Hindlimb muscle (tissue), 1 donor: ENCODE measurements at places on chromosomes 5 and 9. TPM values are rescaled to one million over a fixed set of nuclear protein-coding genes. Genes with fewer than 3 reads are reported as not detected.

Gene TAF9
- polyA plus RNA-seq = 31.2 TPM

Gene EQTN
- not detected for polyA plus RNA-seq

Gene PCDHGA8
- polyA plus RNA-seq = 0.80 TPM

Gene SH3TC2
- 1.8 TPM for polyA plus RNA-seq

Gene TCF7
- polyA plus RNA-seq = 2.3 TPM

Gene MYOZ3
- polyA plus RNA-seq = 12.5 TPM

Gene CCNI2
- polyA plus RNA-seq = 0.57 TPM

Gene UTP15
- polyA plus RNA-seq = 10.9 TPM

Gene CORO2A
- 0.37 TPM for polyA plus RNA-seq

Gene ADAMTS13
- polyA plus RNA-seq = 10.4 TPM

Gene RIMOC1
- 14.2 TPM for polyA plus RNA-seq

Gene IL13
- not detected for polyA plus RNA-seq

DNA sequence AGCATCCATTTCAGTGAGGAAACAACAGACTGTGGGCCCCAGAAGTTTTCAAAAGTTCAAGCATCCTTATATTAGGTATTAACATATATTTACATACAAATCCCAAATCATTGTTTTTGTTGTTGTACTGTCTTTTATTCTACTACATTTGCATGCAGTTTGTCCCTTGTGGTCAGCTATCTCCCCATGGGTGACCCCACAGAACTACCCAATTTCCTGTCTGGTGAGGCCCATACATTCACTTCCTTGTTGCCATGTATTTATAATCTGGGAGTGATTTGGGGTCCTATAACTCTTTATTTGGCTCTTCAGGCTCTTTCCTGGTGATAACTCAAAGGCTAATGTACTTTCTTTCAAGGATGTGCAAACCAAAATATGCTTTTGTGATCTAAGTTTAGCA, 3.3 kb upstream of the CD180 start:
- DNase-seq = no peak

- DNase-seq = no peak
Measured at GRCh38 chr5:178381921-178382695, 149.5 kb upstream of the PHYKPL start.

GRCh38 chr9:135247227-135247930, 159.9 kb downstream of the OLFM1 start:
- no peak for DNase-seq

DNA sequence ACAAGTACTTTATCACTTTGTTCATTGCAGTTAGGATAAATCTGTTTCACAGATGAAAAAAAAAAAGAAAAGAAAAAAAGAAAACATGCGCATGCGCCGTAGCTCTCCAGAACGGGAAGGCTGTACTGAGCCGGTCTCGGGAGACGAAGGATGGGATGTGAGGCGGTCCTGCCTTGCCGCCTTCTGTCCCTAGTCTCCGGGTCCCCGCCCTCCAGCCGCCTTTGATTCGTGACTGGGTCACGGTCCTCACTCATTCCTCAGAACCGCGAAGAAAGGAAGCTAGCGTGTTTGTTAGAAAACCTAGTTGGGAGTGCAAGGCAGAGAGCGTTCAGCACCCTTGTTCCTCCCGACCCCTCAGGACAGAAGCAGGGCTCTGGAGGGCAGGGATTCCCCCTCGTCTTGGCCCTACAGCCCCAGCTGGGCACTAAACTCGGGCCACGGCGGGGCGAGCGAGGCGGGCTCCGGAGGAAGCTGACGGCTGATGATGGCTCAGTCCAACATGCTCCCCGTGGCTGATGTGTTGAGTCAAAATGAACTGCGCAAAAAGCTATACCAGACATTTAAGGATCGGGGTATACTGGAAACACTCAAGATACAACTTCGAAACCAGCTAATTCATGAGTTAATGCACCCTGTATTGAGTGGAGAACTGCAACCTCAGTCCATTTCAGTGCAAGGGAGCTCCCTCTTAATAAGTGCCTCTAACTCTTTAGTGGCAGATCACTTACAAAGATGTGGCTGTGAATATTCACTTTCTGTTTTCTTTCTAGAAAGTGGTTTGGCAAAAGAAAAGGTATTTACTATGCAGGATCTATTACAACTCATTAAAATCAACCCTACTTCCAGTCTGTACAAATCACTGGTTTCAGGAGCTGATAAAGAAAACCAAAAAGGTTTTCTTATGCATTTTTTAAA, 40.0 kb downstream of the CPLANE1 start:
- DNase-seq = peak; percentile 23

GRCh38 chr5:124234022-124234769, 512.2 kb downstream of the ZNF608 start:
- peak; percentile 38 for DNase-seq
